AG09319 (cell line): ENCODE measurements at places on chromosomes 6 and 20.

GRCh38 chr20:62064770-62065673 is 659 bp downstream of the TAF4 start:
- DNase-seq: no peak

GRCh38 chr20:37920679-37921322 is 17.9 kb downstream of the VSTM2L start:
- DNase-seq: no peak

- no peak for DNase-seq
These were observed 530 bp upstream of the NEDD9 start for GRCh38 chr6:11232770-11233626.

GRCh38 chr20:32709632-32710121 is 33.6 kb downstream of the COMMD7 start:
- no peak for DNase-seq

GRCh38 chr20:50540620-50541605 is 30.7 kb downstream of the PTPN1 start:
- no peak for DNase-seq

DNA sequence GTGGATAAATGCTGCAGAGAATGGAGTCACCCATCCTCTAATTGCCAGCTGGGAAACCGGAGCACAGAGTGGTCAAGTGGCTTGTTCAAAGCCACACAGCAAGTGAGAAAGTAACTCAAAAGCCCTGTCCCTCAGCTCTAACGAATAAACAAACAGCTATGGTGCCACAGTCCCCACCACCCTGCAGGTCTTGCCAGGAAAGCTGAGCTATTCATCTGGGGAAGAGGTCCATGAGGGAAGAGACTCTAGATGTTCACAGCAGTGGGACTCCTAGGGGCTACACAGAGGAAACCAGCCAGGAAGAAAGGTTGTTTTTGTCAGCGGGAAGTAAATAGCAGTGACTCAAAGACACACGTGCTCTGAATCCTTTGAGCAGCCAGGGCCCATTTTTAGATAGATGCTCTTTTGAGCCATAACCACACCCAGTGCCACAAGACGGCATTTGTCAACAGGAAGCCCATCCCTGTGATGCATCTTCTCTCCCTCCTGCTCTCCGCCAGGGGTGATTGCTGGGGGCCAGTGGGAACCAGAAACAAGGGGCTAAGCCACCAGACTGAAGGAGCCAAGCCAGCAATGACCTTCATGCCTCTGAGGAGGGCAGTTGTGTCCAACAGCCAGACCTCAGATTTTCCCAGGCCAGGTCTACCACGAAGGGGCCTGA is 32.4 kb upstream of the TCP11 start:
- DNase-seq: no peak

DNA sequence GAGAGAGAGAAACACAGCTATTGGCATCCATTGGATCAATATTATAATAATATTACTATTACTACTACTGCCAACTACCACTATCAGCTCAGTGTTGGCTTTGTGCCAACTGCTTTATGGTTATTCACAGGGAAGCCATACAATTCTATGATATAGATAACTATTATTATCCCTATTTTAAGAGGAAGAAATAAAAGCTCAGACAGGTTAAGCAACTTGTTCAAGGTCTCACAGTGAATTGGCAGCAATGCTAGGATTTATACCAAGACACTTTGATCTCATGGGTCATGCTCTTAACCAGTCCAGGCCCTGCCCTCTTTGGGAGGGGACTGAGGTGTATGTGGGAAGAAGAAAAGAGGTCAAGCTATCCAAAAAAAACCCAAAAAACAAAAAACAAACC is 82.0 kb upstream of the TRAF3IP2 start:
- no peak for DNase-seq

DNA sequence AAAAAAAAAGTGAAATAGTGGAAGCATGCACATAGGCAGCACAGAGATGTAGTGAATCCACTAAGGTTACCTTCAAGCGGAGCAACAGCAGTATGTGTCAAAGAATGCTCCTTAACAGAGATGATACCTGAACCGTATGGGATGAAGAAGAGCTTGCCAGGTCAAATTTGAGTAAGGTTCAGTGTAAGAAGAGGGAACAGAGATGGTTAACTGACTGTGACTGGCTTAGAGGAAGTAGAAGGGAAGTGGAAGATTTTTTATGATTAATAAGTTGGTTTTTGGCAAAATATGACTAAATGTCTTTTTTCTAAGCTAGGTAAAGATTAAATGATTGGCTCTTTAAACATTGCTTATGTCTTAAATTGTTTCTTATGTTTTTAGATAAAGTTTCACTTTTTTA is 52.6 kb upstream of the C20orf144 start:
- no peak for DNase-seq

DNA sequence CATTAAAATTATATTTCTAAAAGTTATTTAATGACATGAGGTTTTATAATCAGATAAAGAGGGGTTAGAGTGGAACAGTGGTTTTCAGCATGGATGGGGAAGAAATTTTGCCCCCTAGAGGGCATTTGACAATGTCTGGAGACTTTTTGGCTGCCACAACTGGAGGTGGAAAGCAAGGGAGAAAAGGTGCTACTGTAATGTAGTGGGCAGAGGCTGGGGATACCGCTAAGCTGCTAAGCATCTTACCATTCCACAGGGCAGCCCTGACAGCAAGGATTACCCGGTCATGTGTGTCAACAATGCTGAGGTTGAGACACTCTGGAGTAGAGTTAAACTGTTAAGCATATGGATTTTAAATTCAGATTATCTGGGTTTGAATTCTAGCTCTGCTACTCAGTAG is 52.9 kb upstream of the FABP7 start:
- no peak for DNase-seq

DNA sequence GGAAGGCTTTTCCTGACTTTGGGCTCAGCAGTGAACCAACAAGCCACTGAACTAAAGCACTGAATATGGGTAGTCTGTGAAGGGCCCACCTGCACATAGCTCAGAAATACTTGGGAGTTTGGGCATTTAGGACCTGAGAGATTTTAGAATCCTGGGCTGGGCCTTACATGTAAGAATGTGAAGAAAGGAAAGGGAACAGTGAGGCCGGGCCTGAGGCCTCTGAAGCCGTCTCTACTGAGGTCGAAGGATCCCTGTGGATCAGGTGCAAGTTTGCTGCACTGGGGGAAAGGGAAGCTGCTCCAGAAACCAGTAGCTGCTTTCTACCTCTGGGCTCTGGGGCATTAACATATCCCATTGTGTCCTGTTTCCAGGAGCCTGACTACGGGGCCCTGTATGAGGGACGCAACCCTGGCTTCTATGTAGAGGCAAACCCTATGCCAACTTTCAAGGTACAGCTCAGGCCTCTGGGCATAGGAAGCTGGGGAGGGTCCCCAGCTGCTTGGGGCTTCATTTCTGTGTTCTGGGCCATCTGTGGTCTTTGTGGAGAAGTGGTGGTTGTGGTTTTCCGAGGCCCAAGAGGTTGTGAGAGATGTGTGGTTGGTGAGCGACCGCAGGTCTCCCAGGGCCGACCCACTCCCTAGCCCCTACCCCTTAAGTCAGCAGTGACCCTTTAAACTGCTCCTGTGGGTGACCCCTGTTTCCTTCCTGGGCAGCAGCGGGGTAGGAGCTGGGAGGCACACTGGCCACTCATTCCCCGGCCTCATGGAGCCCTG is 30.3 kb downstream of the PLCG1 start:
- no peak for DNase-seq

- DNase-seq: peak; percentile 77
These were observed 308.9 kb downstream of the ALDH8A1 start for GRCh38 chr6:134640975-134641429.

GRCh38 chr6:86856379-86856778 is 80.9 kb upstream of the HTR1E start:
- DNase-seq: no peak

- no peak for DNase-seq
These were observed 19.0 kb upstream of the KIFC1 start for GRCh38 chr6:33372526-33373123.
